ENCODE measurements at places on chromosomes 7 and 10. TPM values are rescaled to one million over a fixed set of nuclear protein-coding genes. Genes with fewer than 3 reads are reported as not detected.

LEP gene
- total RNA-seq, result 0.17 TPM

SYT15 gene
- 0.17 TPM for total RNA-seq

ZNF282 gene
- total RNA-seq, result 31.5 TPM

ZMYND11 gene
- 63.8 TPM for total RNA-seq

AVPI1 gene
- 19.8 TPM for total RNA-seq

ACSL5 gene
- total RNA-seq, result 1.4 TPM

INPP5F gene
- 29.8 TPM for total RNA-seq

IFIT2 gene
- total RNA-seq, result 9.5 TPM

INHBA gene
- 67.4 TPM for total RNA-seq

CHRM2 gene
- 3.0 TPM for total RNA-seq

SEC61G gene
- 239 TPM for total RNA-seq

GOLGA7B gene
- total RNA-seq, result 0.03 TPM

C10orf67 gene
- not detected for total RNA-seq

NRCAM gene
- total RNA-seq, result 22.6 TPM

TAS2R41 gene
- not detected for total RNA-seq

INMT gene
- 12.0 TPM for total RNA-seq

PPP1R9A gene
- 0.78 TPM for total RNA-seq

GNAT3 gene
- not detected for total RNA-seq

TDRD1 gene
- total RNA-seq, result 0.13 TPM

HMX2 gene
- total RNA-seq, result not detected

GPR15LG gene
- total RNA-seq, result not detected

ANKRD26 gene
- 6.8 TPM for total RNA-seq

TRIM50 gene
- not detected for total RNA-seq

SYT15B gene
- total RNA-seq, result not detected

KCNMA1 gene
- 116 TPM for total RNA-seq

OPALIN gene
- total RNA-seq, result not detected

KAZALD1 gene
- total RNA-seq, result 26.8 TPM

CCDC172 gene
- not detected for total RNA-seq

CYP26A1 gene
- total RNA-seq, result not detected

EIF5AL1 gene
- 0.13 TPM for total RNA-seq

TMEM106B gene
- 79.7 TPM for total RNA-seq

SCART1 gene
- 2.5 TPM for total RNA-seq

GUSB gene
- total RNA-seq, result 26.1 TPM

TAS2R4 gene
- total RNA-seq, result 1.9 TPM

ADCYAP1R1 gene
- total RNA-seq, result not detected

NEURL1 gene
- total RNA-seq, result under 0.01 TPM

STEAP2 gene
- total RNA-seq, result 45.2 TPM

AZGP1 gene
- total RNA-seq, result not detected

COL1A2 gene
- total RNA-seq, result 7,425 TPM

SLC18A2 gene
- under 0.01 TPM for total RNA-seq

SPOCK2 gene
- 0.69 TPM for total RNA-seq

TWNK gene
- 11.8 TPM for total RNA-seq

MIOS gene
- total RNA-seq, result 28.0 TPM

SPDYE6 gene
- not detected for total RNA-seq

WNT8B gene
- total RNA-seq, result not detected

RTKN2 gene
- total RNA-seq, result 3.3 TPM

BTBD16 gene
- not detected for total RNA-seq

C10orf90 gene
- 0.26 TPM for total RNA-seq

CPA2 gene
- total RNA-seq, result not detected

ADRB1 gene
- not detected for total RNA-seq

NPM3 gene
- 57.5 TPM for total RNA-seq

All from smooth muscle cell of the pulmonary artery (primary cell).